Renal cortex interstitium (tissue), 15 donors: ENCODE measurements at places on chromosomes 2 and 18.
A peak's percentile ranks its signal among the peaks of the same experiment; 100 is the strongest.

DNA sequence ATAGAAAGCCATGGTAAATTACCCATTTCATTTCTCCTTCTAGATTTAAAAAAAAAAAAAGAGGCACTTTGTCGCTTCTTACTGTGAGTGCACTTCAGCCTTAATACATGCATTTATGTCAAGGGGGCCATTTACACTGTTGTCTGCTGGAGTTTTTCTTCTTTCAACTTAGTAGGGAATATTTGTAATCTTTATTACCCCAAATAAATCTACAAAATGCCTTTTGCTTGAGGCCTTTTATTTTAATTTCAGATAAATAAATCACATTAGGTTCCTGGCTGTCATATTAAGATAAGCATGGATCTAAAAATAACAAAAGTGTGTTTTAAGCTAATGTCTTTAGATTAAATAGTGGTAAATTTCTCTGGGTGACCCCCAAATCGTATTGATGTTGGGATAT lies 276.0 kb downstream of the NCKAP5 start:
- no peak for DNase-seq

DNA sequence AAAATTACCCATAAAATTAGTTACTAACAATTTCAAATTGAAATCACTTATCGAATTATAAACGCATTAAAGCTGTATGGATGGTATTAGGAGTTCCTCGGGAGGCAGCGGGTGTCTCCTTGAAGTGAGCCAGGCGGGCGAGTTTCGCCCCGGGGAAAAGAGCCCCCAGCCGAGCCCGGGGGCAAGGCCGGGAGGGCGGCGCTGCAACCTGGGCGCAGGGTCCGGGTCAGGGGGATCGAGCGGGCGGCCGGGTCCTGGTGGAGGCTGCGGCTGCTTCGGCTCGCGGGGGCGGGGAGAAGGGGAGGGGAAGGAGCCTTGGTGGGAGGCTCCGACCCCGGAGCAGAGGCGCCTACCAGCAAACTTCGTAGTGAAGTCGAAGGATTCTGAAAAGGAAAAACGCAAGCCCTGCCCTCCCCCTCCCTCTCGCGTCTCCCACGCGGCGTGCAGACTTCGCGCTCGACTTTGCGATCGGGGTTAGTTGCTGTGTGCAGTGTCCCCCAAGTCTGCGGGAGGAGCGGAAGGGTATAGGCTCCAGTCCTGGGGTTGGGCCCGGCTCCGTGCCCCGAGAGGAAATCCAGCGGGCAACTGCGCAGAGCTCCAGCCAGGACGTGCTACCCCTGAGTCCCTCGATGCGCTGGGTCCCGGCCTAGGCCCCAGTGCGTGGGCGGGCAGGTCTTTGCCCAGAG lies 140.8 kb downstream of the MEIS1 start:
- DNase-seq = no peak

DNA sequence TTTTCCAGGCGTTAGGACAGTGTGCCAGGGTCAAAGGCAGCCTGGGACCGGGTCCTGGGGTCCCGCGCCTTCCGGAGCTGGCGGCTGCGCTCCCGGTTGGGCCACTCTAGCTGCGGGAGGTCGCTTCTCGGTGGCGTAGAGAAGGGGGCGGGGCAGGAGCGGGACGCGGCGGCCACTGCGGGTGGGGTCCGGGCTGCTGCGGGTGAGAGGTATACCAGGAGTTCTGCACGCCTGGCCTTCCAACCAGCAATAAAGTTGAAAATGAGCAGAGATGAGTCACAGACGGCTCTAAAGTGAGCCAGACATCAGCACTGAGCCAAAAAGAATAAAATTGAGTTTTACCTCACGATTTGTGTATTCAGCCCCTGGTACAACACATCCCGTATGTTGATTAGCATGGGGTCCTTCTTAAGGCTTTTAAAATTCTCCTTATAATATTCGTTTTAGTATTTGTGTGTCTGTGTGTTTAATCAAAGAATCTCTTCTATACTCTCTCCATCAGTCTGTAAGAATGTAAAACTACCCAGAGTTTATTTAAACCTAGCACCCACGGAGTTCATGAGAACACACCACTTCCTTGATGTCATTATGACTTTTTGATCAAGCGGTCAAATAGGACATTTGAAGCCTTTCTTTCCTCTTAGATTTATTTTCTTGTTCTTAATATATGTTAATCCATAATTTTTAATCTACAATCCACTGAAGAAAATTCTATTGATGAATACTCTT lies at the start of gene C1GALT1C1L:
Gene C1GALT1C1L (minus strand): TSS at position 108 of the 729 bp plus-strand sequence. CDS start 107 bp downstream, at position 1.
- peak; percentile 25 for DNase-seq

- DNase-seq = peak; percentile 34
Observed at GRCh38 chr18:7177116-7177744, 53.7 kb upstream of the LRRC30 start.

DNA sequence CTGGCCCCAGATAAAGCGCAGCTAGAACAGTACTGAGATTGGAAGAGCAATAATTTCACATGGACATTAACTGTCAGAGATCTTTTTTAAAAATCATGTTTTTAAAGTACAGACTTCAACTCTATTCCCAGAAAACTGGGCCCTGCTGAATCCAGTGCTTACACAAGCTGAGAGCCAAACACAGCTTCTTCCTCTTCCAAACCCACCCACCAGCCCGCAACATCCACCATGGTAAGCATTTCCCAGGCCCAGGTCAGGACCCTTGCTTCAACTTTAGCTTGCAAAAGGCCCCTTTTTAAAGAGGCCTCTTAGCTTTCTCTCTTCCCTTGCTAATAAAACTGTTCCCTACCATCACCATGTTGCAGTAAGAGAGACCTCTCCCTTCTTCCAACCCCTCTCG lies 2.1 kb downstream of the AAK1 start:
- no peak for DNase-seq

DNA sequence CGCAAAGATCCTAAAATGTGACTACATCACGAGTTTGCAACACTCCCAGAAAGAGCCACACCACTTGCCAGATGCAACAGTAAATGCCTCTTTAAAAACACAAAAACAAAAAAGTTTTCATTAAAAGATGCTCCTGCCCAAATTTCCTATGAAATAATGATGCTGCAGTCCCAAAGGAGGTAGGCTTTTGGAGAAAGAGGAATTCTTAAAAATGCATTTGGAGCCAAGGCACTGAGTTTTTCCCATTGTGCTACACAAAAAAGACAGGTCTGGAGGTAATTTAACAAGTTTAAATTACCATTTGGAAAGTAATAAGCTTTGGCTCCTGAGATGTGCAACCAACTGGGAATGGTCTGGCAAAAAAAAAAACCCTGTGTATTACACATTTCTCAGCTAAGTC lies 145.0 kb downstream of the PID1 start:
- no peak for DNase-seq

GRCh38 chr2:28689771-28690170 lies 61.9 kb upstream of the PPP1CB start:
- DNase-seq = no peak

DNA sequence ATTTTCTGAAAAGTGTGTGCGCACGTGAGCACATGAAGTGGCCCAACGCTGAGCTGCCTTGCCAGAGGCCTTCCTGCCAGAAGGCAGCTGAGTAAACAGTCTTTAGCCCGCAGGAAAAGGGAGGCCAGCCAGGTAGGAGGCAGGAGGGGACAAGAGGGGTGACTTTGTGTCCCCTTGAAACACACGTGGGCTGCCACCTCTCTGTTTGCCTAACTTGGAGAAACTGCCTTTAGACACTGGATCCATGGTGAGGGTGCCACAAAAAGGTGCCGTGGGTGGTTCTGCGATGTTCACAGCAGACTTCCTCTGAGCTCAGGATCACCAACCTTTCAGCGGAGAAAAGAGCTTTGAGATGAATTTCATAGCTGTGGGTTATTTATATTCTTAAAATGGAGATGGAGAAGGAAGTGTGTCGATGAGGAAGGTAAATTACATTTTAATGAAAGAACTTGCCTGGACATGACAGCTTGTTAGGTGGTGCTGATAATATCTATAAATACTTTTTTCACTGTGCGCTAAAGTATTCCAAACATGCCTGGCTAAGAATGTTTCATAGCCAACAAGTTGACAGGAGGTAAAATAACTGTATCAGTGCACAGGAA lies 36.6 kb upstream of the ASB1 start:
- no peak for DNase-seq

GRCh38 chr2:168633895-168634294 lies 168.5 kb upstream of the NOSTRIN start:
- DNase-seq = no peak

DNA sequence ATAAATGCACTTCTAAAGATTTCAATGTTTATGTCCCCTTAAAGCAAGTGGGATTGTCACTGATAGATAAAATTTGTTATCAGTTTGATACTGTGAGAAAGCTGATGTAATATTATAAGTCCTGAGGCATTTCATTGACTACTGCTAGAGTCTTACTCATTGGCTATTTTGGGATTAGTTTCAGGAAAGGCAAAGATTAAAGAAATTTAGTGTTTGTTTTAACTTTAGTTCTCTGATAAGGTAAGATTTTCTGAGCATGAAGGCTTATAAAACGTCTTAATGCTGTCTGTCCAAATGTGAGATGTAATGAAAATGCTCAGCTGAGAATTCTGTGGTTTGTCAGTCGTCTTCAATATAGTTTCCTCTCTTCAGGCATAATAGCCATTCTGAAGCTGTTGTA lies 886.4 kb upstream of the CDH2 start:
- DNase-seq = no peak

DNA sequence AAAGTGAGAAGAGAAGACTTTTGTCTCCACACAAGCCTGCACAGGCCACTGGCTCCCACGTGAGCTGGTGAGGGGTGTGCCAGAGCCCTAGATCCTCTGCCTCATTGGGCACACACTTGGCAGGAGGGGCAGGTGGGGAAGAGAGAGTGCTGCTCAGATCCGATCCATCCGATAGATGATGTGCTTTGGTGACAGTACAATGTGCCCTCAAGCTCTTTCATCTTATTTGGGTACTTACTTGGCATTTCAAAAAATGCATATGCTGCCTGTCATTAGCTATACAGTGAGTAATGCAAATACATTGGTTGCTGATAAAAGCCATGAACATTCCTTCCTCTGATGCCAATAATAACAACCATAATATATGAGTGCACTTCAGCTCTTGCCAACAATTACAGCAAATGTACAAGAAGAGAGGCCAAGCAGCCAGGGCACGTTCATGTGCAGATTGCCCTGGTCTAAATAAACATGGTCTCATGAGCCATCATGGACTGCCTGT lies 255.3 kb downstream of the VAPA start:
- no peak for DNase-seq

GRCh38 chr2:120912101-120912985 lies 176.7 kb downstream of the GLI2 start:
- DNase-seq = no peak

GRCh38 chr18:9223356-9223755 lies 86.8 kb downstream of the ANKRD12 start:
- DNase-seq = no peak

GRCh38 chr2:45941531-45942236 lies 290.2 kb downstream of the PRKCE start:
- DNase-seq = no peak

GRCh38 chr18:40357536-40357935 lies 1597.5 kb upstream of the PIK3C3 start:
- DNase-seq = no peak
